GM18507 (cell line): ENCODE measurements at places on chromosomes 5 and 9.

DNA sequence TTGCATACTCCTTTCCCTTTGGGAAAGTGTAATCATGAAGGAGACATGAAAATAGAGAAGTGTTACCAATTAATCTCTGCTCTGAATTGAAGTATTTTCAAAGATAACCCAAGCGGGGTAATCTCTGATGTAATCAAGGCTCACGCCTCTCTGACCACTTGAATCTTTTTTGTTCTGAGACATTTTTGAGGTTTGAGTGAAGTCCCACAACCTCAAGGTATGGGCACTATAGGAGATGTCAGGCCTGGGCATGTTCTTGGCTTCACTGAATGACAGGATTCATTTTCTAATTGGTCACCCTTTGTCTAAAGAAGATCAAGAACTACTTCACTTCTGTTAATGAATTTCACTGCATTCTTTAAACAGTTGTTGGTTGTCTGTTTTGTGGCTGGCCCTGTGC, 23.7 kb downstream of the ENHO start:
- DNase-seq: no peak

- DNase-seq: no peak
Measured at GRCh38 chr5:59091965-59092364, 509.1 kb downstream of the RAB3C start.

- DNase-seq: peak; percentile 12
Measured at GRCh38 chr5:142287973-142288313, 36.9 kb downstream of the SPRY4 start.

DNA sequence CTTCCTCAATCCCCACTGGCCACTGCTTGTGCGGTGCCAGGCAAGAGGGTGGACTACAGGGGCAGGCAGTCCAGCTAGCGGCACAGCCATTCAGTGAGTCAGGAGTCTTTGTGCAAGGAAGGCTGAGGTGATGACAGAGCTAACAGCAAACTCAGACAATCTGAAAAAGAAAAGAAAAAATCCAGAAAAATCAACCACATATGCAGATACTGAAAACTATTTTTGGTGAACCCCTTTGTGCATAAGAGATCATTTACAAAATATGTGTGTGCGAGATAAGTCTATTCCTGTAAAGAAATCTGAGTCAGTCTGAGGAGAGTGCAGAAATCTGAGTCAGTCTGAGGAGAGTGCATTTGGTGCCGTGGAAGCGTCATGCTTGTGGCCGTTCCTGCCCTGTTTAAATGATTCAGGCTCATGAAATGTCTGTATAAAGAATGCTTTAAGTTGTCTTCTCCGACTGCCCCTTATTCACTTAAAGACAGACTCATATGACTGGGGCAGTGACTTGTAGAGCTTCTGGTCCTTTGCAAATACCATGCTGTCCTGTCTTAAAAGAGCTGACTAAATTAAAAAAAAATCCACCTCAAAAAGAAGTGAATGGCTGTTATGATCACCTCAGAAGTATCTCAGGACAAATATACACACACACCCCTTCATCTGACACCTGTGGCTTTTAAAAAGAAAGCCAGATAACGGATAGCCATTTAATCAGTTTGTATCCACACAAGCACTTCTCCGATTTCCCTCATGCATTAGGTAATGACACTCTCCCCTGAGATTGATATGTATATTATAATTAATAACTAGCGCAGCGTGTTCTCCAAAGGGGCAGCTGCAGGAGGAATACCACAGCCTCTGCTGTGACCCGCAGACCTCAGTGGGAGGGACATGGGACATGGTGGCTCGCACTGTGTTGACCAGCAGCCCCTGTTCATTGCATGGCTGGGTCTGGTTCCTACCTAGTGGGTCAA, 47.3 kb downstream of the TRIO start:
- DNase-seq: no peak

DNA sequence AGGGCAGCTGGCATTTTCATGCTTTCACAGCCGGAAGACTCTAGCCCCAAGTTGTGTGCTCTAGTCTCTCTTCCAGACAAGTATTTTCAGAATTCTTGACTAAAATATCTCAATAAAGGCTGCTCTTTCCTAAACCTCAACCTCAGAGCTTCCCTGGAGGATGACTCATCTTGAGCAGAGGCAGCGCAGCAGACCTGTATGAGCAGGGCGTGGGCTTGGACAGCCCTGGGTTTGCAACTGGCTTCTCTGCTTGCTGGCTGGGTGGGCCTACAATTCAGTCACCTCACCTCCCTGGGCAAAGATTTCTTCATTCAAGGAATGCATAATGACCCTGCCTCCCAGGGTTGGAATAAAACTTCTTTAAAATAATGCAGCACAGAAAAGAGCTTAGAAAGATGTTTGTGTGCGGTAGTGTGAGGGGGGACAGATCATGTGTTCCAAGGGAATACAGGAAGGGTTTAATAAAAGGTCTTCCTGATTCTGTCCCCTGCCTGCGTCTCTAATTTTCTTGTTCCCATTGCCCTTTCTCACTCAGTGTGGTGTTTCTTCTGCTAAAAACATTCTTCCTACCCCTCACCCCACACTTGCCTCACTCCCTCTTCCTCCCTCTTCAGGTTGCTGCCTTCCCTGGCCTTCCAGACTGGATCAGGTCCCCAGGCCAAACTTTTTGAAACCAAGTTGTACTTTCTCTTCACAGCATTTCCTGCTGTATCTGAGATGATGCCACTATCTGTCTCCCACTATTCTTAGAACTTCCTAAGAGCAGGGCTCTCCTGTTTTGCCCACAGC, 39.4 kb upstream of the MAP1B start:
- DNase-seq: no peak

GRCh38 chr9:16652582-16652981, 217.9 kb downstream of the BNC2 start:
- DNase-seq: no peak

DNA sequence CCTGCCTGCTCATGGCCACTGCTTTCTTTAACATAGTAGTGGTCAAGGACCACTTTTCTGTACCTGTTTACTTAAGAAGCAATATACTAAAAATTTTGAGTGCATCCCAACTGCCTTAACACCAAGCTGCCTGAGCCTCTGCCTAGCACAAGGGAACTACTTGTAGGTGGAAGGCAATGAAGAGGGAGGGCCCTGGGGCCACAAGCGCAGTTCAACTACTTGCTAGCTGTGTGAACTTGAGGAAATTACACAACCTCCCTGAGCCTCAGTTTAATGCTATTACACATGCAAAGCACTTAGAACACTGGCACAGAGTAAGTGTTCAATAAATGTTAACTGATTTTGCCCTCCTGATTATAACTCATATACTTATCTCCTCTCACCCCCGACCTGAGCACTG, 6.3 kb downstream of the ARL15 start:
- no peak for DNase-seq

DNA sequence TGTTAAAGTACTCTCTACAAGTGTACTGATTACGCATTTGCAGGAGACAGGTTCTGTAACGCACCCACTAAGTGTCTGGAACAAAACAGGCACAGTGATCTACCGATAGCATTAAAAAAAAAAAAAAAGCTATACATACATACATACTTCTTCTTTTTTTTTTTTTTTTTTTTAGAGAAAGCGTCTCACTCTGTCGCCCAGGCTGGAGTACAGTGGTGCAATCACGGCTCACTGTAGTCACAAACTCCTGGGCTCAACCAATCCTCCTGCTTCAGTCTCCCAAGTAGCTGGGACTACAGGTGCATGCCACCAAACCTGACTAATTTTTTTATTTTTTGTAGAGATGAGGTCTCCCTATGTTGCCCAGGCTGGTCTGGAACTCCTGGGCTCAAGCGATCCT, 7.6 kb downstream of the KIF24 start:
- DNase-seq: no peak

DNA sequence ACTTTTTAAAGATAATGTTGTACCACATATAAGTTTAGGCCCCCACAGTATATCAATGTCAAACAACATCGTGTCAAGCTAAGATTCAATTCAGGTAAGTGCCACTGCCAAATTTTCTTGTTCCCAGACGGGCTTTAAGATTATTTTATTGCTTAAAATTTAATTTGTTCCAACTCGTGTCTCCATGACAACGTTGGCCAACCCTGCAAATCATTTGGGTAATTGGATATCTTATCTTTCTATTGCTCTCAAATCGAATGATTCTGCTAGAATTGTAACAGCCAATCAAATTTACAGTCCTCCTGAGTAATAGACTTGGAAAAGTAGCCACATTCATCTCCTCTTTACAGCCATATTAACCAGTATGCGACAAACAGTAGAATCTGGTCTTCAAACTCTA, 19.5 kb downstream of the TLE1 start:
- no peak for DNase-seq
